Lower leg skin (tissue), 4 donors: ENCODE measurements at places on chromosomes 1 and 21.

DNA sequence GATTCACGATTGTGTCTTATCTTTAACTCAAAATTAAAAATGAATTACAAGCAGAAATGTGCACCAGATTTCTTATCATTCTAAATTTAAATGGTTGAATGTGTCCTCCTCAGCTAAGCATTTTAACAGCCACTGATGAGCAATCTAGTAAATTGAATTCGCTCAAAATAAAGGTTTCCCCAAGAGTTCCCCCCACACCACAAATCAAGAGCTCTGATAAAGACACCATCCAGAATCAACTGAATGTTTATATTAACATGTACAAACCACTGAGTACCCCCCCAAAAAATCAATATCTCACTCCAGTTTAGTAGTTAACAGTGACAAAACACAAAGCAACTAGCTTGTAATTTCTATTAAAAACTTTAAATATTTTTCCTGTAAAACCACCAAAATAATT lies 1.9 kb downstream of the GPBP1L1 start:
- no peak for DNase-seq

DNA sequence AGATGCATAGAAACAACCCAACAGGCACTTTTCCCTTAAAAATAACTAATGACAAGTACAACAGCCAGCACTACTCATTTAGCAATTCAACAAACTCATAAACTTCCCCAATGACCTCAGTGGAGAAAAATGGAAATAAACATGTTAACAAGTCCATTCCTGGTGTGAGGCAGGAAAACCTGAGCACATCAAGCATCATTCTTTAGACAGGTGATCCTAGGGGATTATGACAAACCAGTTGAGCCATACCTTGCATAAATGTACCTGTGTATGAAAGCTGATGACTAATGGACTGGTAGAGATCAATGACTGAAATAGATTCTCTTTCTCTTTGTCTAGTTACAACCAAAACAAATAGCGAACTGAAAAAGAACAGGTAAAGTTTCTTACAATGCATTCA lies 7.0 kb downstream of the COL24A1 start:
- no peak for DNase-seq

DNA sequence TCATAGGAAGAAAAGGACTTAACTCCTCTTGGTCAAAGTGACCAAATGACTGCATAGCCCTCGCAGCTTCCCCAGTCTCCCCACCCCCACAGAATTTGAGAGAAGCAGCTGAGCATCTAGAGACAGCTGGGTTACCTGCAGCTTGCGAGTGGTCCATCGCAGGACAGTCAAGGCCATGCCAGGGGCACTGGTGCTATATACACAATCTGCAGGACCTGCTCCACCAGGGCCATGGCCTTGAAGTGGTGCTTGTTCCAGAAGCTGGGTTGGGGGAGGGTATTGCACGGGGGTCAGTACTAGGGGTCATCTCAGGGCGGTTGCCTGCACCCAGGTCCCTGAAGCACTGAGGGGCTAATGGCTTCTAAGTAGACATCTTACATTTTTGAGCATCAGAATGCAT lies 10.4 kb downstream of the MRTO4 start:
- no peak for DNase-seq

GRCh38 chr1:175922254-175922881 lies 179.0 kb upstream of the TNR start:
- no peak for DNase-seq

DNA sequence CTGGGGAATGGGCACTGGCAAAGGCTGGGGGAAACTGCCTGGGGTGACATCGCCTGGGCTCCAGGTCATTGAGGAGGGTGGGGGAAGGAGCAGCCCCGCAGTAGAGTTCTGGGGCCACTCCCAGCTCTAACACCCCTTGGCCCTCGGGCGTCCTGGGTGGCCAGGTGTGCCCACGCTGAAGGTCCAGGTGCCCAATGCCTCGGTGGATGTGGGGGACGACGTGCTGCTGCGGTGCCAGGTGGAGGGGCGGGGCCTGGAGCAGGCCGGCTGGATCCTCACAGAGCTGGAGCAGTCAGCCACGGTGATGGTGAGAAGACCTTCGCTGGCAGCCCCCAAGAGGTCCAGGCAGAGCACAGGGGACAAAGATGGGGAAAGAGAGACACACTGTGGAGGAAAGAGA lies 7.7 kb downstream of the NTRK1 start:
- DNase-seq, result no peak
